ENCODE measurements at places on chromosomes 1 and 21. TPM values are rescaled to one million over a fixed set of nuclear protein-coding genes. Genes with fewer than 3 reads are reported as not detected.

GRIK3 gene
- total RNA-seq: not detected

MPL gene
- total RNA-seq: not detected

DCST2 gene
- total RNA-seq: not detected

IL12RB2 gene
- total RNA-seq: not detected

CACNA1E gene
- not detected for total RNA-seq

UMODL1 gene
- total RNA-seq: not detected

C1orf94 gene
- total RNA-seq: not detected

SLAMF9 gene
- 0.09 TPM for total RNA-seq

Data from smooth muscle cell of the umbilical artery (primary cell).